ENCODE measurements at places on chromosomes 6 and 20.
A peak's percentile ranks its signal among the peaks of the same experiment; 100 is the strongest.

DNA sequence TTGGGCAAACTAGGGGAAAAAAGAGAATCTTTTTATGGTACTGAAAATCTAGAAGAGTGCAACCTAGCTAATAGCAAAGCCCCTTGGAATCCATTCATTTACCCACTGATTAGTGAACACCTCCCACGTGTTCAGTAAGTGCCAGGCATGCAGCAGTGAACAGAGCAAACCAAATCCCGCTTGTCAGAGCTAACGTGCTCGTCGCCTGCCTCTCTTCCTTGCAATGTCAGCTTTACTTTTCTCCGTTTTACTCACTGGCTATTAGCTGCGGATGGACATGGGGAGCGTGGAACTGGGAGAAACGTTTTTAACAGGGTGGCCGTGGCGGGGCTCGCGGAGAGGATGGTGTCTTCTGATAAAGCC is 120.4 kb downstream of the SYNDIG1 start:
- DNase-seq: no peak

GRCh38 chr6:34602318-34603111 is 46.4 kb upstream of the SPDEF start:
- DNase-seq: no peak

- DNase-seq: no peak
Observed at GRCh38 chr6:167146977-167147376, 10.8 kb downstream of the GPR31 start.

DNA sequence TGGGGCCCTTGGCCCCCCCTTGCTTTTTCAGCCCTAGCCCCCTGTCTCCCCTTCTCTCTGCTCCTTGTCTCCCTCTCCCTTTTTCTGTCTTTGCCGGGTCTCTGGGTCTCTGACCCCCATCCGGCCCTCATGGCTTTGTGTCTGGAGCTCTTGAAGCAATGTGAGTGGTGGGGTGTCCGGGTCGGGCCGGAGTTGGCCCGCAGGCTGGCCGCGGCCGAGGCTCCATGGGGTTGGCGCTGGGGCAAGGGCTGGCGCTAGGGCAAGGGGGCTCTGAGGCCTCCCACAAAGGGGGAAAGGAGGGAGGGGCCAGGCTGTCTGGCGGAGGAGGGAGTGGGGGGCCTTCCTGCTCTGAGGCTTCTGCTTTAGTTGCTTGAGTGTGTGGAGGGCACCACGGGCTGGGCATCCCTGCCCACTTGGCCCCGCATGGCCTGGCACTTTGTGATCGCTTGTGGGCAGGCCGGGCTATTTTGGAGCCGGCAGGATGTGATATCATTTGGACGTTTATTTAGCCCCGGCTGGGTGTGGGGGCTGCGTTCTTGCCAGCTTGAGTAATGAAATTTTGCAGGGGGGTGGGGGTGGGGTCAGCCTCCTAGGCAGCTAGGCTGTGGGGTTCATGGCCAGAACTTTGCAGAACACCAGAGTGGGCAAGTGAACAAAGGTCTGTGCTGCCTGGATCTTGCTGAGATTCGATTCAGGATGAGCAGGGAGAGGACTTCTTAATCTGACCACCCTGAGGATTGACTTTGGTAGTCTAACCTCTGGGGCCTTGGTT is 78.7 kb upstream of the MYL9 start:
- DNase-seq: peak; percentile 75

DNA sequence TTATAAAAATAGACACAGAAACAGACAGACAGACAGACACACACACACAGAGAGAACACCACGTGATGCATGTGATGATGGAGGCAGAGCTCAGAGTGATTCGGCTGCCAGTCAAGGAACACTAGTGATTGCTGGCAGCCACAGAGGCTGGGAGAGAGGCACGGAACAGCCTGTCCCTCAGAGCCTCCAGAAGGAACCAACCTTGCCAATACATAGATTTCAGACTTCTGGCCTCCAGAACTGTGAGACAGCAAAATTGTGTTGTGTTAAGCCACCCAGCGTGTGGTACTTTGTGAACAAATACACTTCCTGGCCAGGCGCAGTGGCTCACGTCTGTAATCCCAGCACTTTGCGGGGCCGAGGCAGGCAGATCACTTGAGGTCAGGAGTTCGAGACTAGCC is 9.5 kb upstream of the PARD6B start:
- DNase-seq: no peak

GRCh38 chr6:133951881-133952814 is 876 bp upstream of the TBPL1 start:
- DNase-seq: peak; percentile 60

- peak; percentile 76 for DNase-seq
Observed at GRCh38 chr6:113774127-113774825, 82.9 kb upstream of the MARCKS start.

- peak; percentile 25 for DNase-seq
Observed at GRCh38 chr6:147000545-147001488, 203.4 kb upstream of the STXBP5 start.

DNA sequence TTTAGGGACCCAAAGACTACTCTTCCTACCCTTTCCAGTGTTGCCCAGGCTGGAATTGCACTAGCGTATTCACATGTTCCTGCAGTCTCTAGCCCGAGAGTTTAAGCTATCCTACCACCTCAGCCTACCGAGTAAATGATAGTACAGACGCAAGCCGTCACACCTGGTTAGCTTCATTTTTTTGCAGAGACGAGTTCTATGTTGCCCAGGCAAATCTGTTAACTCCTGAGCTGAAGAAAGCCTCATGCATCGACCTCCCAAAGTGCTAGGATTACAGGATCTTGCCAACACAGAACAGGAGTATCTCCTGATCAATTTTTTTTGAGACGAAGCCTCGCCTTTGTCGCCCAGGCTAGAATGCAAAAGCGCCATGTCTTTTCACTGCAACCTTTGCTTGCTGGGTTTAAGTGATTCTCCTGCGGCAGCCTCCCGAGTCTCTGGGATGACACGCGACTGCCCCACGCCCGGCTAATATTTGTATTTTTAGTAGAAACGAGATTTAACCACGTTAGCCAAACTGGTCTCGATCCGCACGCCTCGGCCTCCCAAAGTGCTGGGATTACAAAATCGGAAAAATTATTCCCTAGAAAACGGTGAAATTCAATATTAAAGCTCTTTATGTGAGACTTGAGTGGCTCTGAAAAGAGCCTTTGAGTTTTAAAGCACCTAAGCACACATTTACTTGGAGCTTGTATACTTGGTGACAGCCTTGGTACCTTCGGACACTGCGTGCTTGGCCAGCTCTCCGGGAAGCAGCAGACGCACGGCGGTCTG is 128.5 kb downstream of the HFE start:
- no peak for DNase-seq

- no peak for DNase-seq
Observed at GRCh38 chr6:21200134-21200870, 393.2 kb upstream of the SOX4 start.

DNA sequence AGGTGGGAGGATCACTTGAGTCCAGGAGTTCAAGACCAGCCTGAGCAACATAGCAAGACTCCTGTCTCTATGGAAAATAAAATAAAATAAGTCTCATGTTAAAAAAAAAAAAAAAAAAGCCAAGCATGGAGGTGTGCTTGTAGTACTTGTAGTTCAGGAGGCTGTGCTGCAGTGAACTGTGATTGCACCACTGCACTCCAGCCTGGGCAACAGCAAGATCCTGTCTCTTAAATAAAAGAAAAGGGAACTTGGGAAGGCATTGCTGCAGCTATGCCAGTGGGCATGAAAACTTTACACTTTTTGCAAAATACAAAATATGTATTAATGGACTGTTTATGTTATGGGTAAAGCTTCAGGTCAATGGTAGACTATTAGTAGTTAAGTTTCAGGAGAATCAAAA is 37.5 kb upstream of the REV3L start:
- DNase-seq: peak; percentile 3

GRCh38 chr6:36113703-36114102 is 16.6 kb upstream of the MAPK13 start:
- DNase-seq: no peak

- no peak for DNase-seq
Observed at GRCh38 chr6:163999475-164000125, 585.1 kb downstream of the QKI start.

DNA sequence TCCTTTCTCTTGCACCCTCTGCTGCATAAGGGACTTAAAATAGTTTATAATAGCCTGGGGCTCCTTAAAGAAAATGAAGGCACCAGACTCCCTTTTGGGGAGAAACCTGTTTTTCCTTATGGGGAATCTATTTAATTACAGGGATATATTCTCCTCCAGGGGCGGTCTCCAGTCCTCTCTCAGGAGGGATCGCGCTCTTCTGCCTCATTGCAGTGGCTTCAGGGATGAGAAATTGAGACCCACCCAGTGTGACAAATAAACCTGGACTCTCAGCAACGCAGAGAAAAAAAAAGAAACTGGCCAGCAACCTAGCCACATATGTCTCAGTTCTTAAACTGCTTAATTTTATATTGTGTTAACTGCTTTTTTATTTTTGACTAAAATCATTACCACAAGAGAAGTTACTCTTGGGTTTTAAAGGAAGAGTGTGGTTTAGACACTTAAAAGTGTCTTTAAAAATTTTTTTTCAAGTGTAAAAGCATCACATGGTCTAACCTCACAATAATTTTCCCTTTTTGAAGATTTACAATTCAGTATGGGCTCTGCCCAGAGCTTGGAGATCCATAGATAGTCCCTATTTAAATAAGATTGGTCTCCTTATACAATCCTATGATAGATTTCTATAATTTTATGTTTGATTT is 11.7 kb upstream of the GOPC start:
- no peak for DNase-seq

DNA sequence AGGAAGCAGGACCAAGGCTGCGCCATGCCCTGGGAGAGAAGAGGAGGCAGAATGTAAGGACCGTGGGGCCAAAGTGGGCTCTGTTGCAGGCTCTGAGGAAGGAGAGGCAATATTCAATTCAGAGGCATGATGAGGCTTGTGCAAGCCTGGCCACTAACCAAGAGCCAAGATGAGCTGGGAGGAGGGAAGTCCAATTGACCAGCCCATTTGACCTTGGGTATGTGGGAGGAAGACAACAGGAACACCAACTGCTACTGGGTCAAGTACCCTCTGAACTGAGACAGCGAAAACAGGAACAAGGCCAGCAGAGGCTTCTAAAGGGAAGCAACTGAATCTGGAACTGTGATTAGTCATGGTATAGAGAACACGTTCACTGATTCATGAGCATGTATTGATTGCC is 779.6 kb downstream of the MAFB start:
- peak; percentile 96 for DNase-seq

DNA sequence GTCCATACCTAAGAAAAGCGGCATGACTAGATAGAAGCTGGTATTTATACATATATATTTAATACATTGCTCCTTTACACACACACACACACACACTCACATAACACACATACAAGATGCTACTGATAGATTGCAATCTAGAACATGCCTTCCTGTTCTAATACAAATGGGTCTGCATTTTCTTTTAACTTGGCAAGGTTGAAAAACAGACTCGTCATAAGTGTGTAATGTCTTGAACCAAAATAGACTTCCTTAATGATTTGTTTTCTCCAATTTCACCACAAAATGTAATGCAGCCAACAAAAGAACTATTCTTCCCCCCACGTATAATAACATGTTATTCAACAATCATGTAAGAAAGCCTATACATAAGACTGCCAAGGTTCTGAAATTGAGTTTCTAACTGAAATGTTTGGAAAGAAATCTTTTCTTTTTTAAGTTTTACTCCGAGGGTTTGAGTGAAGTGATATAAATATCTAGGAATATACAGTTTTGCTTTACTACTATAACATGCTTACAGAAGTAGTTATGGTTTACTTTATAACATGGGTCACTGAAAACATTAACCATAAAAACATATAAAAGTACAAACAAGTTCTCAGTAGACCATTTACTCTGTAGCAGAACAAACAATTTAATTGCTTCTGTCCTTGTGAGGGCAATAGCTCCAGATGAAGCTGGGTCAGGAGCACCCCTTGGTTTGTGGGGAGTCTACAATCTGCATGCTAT is 207.5 kb downstream of the FOXC1 start:
- no peak for DNase-seq

- DNase-seq: no peak
Observed at GRCh38 chr6:71123051-71123450, 165.6 kb upstream of the OGFRL1 start.

GRCh38 chr6:157222201-157222981 is 100.9 kb downstream of the TMEM242 start:
- DNase-seq: no peak

DNA sequence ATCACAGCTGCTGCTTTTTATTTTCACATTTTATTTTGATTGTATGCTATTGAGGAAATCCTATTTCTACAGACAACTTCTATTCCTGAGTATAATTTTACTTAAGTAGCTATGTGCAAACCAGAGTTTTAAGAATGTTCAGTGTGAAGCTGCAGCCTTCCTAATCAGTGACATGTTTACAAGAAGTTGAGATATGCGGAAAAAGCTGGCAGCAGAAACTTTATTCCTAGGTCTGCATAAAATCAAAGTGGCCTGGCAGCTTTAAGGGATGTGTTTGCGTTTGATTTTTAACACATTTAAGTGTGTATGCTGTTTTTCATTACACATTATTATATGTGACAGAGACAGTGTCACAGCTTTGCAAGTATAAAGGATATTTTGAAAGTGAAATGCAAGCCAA is 26.3 kb downstream of the MAPK14 start:
- DNase-seq: no peak

DNA sequence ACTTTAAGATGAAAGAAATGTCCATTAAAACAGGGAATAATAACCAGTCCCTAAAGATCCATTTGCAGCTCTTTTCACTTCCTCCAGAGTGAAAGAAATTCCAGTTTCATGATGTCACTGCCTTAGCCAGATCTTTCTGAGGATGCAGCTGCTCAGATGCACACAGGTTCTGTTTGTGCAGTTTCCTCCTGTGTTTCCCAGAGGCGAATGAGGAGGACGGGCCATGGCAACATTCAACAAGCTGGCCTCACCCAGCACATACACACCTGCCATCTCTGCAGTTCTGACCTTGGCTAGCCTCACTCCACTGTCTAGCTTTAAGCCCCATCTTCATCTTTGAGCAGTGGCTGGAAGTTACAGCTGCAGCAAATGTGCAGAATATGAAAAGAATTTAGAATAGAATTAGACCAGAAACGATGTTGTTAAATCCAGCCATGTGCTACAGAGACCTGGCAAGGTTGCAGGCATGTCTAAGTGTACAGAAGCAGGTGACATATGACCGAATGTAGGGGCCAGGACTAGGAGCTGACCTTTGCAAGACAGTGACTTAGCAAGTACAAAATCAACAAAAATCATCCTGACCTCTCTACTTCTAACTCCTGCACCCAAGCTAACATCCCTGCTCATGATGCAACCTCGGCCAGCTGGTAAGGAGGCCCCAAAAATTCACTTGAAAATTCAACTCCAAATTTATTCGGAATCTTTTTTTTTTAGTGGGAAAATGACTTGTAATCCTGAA is 35.0 kb downstream of the FAM50B start:
- DNase-seq: no peak

DNA sequence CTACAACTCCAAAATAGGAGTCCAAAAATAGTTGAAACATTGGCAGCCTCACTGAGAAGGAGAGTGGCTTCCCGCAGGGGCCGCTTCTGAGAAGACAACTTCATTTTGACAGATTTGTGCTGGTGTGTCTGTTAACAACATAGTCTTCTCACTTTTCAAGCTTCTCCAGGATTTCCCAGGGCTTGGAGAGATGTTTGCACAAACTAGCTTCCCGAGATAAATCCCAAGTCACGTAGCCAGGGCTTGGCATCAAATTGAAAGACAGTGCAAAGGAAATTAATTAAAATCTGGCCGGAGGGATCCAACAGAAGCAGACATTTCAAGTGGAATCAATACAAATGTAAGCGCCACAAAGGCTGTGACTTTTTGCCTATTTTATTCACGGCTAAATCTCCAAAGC is 630.2 kb downstream of the DHX35 start:
- DNase-seq: no peak

- DNase-seq: no peak
Observed at GRCh38 chr20:4844751-4845465, 123.2 kb downstream of the PRND start.

Measured in suppressor macrophage (primary cell).